NCI-H1092 (cell line): ENCODE measurements at places on chromosomes 6 and 20.
A peak's percentile ranks its signal among the peaks of the same experiment; 100 is the strongest.

DNA sequence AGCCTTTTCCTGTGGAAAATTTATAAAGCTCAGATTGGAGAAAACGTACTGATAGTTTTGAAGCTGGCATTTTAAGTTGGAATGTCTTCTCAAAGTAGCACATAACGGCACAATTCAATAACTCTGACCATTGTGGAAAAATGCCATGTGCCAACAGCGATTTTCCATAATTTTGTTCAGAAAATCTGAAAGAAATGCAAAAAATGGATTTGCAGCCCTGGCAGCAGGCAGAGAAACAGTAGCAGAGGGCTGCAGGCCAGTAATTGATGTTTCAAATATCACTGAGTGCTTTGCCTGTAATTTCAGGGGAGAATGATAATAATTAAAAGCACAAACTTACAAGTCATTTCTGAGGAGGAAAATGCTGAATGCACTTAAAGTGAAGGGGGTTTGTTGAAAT lies 507.4 kb downstream of the MAFB start:
- DNase-seq = no peak

DNA sequence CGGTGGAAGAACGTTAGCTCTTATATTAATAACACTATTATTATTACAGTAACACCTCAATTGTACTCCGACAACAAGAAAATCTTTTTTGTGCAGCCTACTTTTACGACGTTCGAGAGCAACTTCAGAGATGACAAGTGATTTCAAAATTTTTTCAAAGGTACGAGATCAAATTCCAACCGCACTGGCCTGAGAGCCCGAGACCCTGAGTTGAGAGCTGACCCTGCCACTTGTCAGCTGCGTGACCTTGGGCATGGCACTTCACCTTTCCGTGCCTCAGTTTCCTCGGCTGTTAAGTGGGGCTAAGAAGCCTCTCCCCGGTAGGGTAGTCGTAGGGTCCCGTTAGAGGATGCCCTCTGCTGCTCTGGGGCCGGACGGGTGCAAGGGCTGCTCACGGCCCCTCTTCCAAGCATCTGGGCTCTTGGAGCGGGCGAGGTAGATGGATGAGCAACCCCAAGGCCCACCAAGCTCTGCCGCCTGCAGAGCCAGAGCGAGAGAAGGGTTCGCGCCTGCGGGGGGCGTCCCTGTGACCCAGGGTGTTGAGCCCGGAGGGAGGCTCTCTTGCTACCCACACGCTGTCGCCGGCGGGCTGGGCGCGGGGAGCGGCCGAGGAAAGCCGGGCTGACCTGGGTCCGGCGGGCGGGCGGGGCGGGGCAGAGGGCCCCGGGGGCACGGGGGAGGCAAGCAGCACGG lies 510 bp downstream of the NDRG3 start:
- no peak for DNase-seq

DNA sequence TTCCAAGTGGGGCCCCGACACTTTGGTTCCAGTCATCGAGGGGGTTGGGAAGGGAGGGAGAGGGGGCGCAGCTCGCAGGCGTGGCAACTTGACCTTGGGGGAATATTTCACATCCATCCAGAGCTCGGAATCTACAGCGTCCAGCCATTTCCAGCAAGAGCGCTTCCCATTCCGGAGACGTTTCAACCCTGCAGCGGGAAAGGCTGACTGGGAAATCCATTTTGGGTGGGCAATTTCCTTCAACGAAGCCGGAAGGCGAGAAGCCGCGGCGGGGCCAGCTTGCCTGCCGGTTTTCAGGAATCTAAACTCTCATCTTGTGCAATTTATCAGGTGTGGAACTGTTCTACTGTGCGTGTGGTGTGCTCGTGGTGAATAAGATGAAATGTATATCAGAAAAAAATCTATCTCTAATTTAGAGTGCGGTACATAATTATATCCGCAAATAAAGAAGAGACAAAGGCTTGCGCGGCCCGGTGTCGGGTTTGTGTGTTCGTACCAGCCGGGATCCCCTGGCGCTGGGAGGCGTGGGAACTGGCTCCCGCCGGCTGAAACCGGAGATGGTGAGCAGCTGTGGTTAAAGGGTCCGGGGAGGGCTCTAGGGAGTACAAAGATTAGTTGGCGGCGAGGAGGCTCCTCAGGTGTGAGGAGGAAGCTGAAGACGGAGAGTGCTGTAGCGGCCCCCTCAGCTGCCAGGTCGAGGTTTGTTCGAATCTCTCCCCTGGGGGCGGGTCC lies 4.8 kb downstream of the SLC32A1 start:
- DNase-seq = peak; percentile 34

GRCh38 chr20:63540417-63541186 lies 3.4 kb upstream of the PTK6 start:
- no peak for DNase-seq

GRCh38 chr20:1625083-1625690 lies 5.4 kb upstream of the SIRPB1 start:
- no peak for DNase-seq

GRCh38 chr6:45423111-45423823 lies 45.5 kb upstream of the SUPT3H start:
- DNase-seq = no peak
